Chondrocyte (in vitro differentiated cells): ENCODE measurements at places on chromosomes 7 and 10. TPM values are rescaled to one million over a fixed set of nuclear protein-coding genes. Genes with fewer than 3 reads are reported as not detected.
A peak's percentile ranks its signal among the peaks of the same experiment; 100 is the strongest.

- DNase-seq: no peak
- H3K27ac ChIP-seq: no peak overlapping the region
- H3K4me3 ChIP-seq: no peak overlapping the region
- peaks cover 70% of the 10 kb centered on the region for H3K27me3 ChIP-seq
Measured at GRCh38 chr10:71390921-71391690, 5.6 kb upstream of the CDH23 start.

GIMAP4 gene
- not detected in 3 replicates for total RNA-seq

LRMDA gene
- total RNA-seq: 0.34 to 3.5 TPM (median 2.8 TPM) in 3 replicates

MRC1 gene
- total RNA-seq: 0.07 TPM in 1 of 3 replicates, not detected in the others

DNA sequence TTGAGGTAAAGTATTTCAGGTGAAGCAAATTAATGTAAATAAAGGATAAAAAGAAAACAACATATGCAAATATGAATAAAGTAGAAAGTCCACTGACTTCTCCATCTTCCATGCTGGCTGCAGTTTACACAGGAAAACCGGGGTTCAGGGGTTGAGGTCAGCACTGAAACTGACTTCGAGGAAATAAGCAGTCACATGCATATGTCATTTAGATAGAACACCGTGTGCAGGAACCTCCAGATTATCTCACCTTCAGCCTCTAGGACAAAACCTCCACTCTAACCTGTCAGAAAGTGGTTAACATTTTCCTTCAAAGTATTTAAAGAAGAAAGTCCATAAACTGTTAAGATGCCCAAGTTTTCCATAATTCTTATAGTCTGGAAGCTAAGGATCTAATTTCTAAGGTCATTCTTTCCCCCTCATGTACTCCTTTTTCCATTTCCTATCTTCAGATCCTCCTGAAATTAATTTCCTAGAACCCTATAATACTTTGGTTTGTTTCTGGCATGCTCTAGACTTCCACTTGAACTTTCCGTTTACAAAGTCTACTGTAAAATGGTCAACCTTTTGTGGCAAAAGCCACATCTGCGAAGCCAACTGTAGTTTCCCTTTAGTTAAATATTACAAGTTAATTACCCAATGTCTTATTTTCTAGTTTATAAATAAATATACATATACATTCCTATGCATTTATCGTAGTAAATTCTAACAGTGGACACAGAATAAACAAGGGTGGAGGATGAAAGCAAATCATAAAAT, 173.3 kb downstream of the RAPGEF5 start:
- no peaks in the 10 kb centered on the region for H3K4me1 ChIP-seq
- no peak overlapping the region for H3K27ac ChIP-seq
- no peaks in the 10 kb centered on the region for H3K36me3 ChIP-seq
- peaks cover 24% of the 10 kb centered on the region for H3K27me3 ChIP-seq
- no peak overlapping the region for H3K4me3 ChIP-seq

DNA sequence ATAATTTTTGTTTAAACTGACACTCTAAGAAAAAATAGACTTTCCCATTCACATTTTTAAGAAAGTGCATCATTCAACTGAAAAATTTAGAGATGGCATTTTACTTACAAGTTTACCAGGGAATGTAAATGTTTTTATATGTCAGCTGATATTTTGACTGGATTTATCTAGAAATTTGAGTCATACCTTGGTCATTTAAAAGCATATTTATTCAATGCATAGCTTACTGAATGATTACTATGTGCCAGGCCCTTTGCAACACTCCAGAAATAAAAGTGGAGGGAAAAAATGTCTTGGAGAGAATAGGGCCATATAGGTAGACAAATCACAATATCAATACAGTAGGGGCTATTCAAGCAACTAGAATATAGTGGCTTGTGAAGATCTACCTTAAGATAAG, 98.4 kb upstream of the FAM3C start:
- no peak overlapping the region for H3K4me3 ChIP-seq
- H3K4me1 ChIP-seq: peaks cover 27% of the 10 kb centered on the region
- no peaks in the 10 kb centered on the region for H3K36me3 ChIP-seq
- peak overlapping the region; percentile 7 for H3K27ac ChIP-seq
- H3K27me3 ChIP-seq: no peaks in the 10 kb centered on the region

- H3K4me1 ChIP-seq: peaks cover 30% of the 10 kb centered on the region
- peak overlapping the region; percentile 67 for H3K27ac ChIP-seq
- H3K4me3 ChIP-seq: no peak overlapping the region
- DNase-seq: no peak
- H3K27me3 ChIP-seq: no peaks in the 10 kb centered on the region
Measured at GRCh38 chr7:30433082-30433481, 45.5 kb downstream of the NOD1 start.

DNA sequence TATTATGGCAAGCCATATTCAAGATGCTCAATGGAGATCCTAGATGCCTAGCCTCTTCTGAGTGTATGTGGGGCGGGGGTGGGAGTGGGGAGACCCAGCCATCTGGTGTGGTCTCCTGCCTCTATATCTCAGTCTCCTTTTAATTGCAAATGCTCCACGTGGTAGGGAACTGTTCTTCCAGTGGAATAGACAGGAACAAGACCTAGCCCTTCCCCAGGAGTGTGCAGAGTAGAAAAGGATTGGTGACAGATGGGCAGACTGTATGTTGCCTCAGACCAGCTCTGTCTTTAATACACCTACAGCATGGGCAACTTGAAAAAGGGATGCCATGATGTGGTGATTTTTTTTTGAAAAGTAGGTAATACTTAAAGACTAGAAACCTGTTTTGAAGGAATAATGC, 12.6 kb downstream of the CYP3A5 start:
- no peak overlapping the region for H3K27ac ChIP-seq
- no peak overlapping the region for H3K4me3 ChIP-seq
- no peaks in the 10 kb centered on the region for H3K27me3 ChIP-seq
- peaks cover 9% of the 10 kb centered on the region for H3K36me3 ChIP-seq
- no peak for DNase-seq

CUBN gene
- 0.89 to 1.0 TPM (median 0.92 TPM) in 3 replicates for total RNA-seq

NEUROD6 gene
- total RNA-seq: not detected in 3 replicates
